Stimulated activated naive CD4-positive, alpha-beta T cell (primary cell): ENCODE measurements at places on chromosomes 7 and 10.
A peak's percentile ranks its signal among the peaks of the same experiment; 100 is the strongest.

GRCh38 chr10:73376679-73377078 is 18.0 kb upstream of the CFAP70 start:
- no peak for DNase-seq

GRCh38 chr10:78588194-78588811 is 480.5 kb upstream of the ZMIZ1 start:
- no peak for DNase-seq

DNA sequence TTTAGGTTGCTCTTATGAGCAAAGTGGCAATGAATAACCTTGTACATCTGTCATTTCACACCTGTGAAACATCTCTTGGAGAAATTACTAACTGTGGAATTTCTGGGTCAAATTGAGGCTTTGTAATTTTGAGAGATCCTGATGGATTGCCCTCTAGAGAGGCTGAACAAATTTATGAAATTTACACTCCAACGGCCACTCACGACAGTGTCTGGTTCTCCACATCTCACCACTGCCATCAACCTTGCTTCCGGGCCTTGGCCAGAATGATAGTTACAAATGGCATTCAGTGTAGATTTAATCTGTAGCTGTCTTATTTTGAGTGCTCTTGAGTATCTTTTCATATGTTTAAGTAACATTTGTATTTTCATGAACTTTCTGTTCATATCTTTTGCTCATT is 117.4 kb downstream of the TMEM178B start:
- no peak for DNase-seq

DNA sequence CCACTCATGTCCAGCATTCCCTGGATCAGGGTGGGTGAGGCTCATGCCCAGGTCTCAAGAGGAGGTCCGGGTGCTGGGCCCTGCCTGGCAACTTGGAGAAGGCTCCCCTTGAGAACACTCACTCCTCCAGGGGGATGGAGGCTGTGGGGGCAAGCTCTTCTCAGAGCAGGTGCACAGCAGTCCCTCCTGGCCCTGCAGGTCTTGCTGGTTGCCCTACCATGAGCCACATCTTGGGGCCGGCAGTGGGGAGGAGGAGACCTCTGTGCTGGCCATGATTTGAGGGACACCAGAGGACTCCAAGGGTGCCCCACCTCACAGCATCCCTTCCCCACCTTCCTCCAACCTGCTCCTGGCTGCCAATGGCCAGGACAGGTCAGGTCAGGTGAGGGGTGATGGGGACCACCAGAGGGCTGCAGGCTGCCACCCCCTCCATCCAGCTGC is 87.4 kb upstream of the RET start:
- DNase-seq: no peak

- DNase-seq: no peak
Measured at GRCh38 chr10:110613996-110614495, 30.1 kb upstream of the RBM20 start.

DNA sequence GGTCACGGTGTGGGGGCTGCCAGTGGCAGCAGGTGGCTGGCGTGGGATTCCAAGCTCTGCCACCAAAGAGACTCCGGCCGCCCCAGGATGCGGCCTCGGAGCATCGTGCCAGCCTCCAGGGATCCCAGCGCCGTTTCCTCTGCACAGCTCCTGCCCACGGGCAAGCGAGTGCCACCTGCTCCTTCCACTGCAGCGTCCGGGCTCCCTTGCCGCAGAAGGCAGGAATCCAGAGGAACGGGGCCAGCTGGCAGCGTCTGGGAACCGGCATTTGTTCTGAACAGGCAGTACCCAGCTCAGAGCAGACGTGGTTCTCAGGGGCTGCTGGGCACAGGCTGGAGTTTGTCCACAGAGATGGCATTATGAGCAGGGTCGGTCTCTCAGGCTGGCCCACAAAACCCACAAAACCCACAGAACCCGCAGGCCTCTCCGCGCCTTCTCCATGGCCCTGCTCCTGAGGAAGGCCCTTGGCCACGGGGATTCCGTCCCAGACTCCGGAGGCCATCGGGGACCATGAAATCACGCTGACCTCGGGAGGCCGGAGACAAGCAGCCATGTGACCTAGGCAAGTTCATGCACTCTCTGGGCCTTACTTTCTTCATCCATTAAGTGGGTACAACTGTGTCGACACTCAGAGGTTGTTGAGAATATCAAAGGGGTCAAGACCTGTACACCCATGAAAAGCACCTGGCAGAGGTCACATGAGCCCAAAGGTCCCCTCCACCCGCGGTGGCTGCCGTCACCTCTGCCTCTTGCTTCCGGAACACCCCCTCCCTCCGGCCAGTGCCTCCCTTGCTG is 72.1 kb upstream of the TNRC18 start:
- DNase-seq: no peak

DNA sequence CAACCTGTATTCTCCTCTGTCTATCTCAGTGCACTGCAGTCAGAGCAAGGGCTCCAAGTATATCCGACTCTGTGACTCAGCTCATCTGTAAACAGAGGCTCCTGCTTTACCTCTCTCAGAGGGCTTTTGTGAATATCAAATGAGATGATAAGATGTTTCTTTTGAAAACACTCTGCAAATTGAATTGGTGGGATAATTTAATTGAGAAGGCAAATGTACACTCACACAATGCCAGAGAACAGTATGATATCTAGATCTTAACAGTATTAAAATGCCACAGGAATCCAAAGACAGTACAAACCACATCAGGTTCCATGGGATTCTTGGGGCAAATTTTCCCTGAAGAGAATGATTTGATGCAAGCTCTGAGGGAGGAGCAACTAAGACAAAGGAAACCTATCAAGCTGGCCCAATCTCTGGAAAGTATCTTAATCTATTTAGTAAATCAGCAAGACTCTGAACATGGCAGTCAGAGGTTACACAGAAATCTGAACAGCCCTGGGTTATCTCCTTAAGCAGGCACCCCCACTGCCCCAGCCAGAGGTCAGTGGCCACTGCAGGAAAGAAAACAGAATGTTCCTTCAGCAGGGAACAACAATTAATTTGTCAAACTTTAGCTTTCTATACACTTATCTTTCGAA is 45.9 kb downstream of the DOCK4 start:
- DNase-seq: no peak

- no peak for DNase-seq
Measured at GRCh38 chr10:107994621-107995270, 830.2 kb upstream of the SORCS1 start.

DNA sequence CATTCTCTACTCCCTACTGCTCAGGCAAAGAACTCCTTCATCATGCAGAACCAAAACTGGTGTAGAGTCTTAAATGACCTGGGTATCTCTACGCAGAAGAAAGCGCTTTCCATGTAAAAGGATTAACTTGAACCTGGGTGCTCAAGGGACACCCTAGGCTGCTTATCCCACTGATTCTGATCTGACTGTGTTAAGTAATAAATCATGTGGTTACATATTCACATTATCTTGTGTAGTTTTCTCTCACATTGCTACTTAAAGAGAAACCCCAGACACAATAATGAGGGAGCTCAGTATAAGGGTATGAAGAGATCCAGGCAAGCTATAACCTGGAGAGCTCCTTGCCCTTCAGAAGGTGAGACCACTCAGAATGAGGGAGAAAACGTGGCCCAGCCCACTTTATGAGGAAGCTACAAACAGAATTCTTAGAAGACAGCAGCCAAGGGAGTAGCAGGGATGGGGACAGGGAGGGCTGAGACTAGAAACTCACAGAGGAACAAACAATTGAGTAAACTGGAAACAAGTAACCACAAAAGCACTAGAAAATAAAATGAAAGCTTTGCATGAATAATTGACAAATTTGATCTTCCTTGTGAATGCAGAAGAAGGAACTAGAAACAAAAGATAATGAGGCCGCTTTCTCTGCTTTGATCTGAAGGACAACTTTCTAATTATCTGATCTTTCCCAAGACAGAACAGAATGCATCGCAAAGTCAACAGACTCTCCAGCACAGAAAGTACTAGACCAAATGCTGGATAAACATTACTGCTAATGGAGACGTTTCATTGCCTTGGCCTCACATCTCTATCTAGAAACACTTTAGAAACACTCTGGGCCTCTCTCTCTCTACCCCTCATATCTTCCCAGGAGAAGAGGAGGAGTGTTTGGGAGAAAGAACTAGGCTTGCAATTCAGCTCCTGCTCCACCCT is 76.1 kb downstream of the LRRC17 start:
- no peak for DNase-seq

DNA sequence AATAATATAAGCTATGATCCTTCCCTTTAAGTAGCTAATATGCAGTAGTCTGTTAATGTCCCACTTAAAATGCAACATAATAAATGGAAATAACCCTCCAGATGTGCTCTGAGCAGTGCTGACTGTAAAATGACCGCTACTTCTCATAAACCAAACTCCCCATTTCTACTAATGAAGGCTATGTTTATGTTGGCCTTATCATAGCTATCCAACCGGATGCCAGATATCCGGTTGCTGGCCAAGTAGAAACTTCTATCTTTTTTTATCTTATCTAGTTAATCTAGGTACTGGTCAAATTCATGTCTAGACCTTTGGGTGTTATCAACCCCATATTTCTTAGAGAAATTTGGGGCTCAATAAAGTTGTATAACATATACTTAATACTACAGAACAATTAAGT is 56.6 kb downstream of the CHRM2 start:
- no peak for DNase-seq

- no peak for DNase-seq
Measured at GRCh38 chr7:92671505-92672169, 81.4 kb upstream of the FAM133B start.

- DNase-seq: no peak
Measured at GRCh38 chr10:132937861-132938260, 4.5 kb downstream of the CFAP46 start.

- no peak for DNase-seq
Measured at GRCh38 chr7:16028636-16029035, 342.2 kb upstream of the MEOX2 start.

DNA sequence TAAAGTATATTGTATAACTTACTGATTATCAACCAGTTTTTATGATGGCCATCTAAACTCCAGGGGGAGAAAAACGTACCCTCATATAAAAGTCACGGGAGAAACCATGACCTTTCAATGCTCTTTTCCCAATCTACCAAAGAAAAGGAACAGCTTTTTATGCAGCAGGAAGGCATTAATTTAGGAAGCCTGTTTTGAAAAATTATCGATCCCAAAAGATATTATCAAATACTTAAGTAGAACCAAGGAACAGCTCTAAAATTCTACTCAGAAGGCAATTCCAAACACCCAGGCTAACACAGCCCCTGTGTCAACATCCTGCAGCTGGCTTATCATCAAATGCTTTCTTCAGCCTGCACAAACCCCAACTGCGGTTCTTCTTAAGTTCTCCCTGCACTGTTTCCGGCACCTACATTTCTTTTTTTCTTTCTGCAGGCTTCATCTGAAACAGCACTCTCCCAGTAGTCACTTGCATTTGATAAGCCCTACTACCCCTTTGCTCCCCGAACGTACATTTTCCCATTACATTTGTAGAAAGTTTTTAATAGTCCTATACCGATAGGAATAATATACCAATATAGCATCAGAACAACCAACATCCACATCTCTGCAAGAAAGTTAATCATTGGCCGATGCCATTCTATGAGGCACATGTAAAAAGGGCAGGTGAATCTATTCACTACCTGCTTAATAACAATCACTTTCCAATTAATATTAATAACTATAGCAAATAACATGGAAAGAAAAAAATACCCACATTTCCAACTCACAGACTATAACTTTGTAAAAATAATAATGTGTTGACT is 47.9 kb downstream of the PIP4K2A start:
- DNase-seq: peak; percentile 67

DNA sequence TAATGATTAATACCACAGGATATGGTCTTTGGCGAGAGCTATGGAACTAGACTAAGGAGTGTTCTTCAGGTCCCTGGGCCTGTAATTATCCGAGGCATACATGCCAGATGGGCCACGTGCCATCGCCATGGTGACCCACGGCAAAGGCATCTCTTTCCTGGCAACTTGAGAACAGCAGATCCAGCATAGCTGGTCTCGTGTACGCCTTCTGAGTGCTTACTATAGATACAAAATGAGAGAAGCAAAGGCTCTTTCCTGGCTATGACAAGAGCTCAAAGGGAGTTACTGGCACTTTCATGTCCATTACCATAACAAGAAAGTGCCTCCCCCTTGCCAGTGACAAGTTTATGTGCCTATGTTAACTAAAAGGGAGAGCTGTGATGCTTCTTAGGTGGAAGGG is 26.0 kb upstream of the GLI3 start:
- DNase-seq: no peak

DNA sequence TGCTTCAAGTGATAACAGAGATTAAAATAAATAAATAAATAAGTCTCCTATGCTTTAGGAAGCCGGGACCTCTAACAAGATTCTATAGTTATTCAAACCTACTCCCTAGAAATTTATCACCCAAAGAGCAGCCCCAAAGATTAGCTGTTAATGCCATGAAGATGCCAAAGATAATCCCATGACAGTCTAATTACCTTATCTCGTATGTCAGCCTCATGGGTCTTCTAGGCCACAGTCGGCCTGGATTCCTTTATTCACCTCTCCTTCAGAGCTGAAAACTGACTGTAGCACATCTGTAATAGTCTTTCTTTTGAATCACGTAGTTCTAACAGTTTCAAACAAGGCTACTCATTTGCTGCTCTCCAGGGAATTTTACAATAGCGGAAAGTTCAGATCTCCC is 24.2 kb downstream of the COL1A2 start:
- DNase-seq: no peak

GRCh38 chr10:113819989-113820388 is 33.9 kb downstream of the DCLRE1A start:
- DNase-seq: no peak

DNA sequence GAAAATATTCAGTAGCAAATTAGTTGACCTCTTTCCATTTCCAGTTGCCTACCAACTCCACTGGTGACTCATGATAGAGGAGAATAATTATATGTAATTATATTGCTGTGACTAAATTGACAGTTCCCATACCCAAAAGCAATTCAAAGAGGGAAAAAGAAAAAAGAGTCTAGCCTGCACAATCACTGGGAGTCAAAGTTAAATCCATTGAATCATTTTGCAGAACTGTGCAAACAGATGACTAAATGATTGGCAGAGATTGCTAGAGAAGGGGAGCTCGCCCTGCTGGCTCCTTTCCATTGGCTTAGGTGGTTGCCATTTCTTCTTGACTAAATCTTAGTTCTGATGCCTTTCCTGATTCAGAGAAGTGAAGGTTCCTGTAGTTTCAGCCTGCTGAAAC is 1228.6 kb upstream of the SORCS1 start:
- no peak for DNase-seq

GRCh38 chr10:50613150-50613549 is 10.6 kb downstream of the SGMS1 start:
- no peak for DNase-seq

- no peak for DNase-seq
Measured at GRCh38 chr10:45063591-45064231, 63.0 kb downstream of the ZNF22 start.

DNA sequence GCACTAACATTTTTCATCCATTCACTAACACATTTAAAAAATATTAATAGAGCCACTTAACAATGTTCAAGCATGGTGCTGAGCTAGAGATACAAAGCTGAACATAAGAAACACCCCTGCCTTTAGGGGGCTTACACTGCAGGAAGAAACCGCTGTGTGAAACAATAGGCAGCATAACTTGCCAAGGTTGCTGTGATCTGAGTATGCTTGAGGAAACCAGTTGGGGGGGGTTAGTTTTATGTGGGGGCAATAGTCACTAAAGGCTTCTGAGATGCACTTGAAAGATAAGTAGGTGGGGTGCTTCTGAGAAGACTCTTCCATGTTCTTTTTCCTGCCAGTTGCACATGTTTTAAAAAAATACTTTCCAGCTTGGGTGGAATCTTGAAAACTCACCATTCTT is 2.8 kb downstream of the RBM17 start:
- DNase-seq: no peak
